ENCODE measurements at places on chromosomes 12 and 14.

GRCh38 chr14:70525691-70526090, 9.1 kb downstream of the ADAM20 start:
- no peak for DNase-seq

- peak; percentile 30 for DNase-seq
These were observed 13.9 kb upstream of the EGLN3 start for GRCh38 chr14:33964599-33965317.

DNA sequence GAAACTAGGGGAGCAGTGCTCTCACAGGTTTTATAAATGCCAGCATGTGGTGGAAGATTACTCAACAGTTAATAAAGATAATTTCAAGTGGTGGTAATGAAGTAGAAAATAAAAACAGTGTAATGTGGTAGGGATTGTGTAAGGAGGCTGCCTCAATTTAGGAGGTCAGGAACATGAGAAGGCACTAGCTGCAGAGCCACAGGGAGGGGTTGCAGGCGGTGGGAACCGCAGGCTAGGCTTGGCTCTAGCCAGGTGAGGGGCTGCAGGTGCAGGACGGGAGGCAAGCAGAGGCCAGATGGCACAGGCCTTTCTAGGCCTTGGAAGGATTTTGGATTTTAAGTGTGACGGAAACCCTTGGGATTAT, 768 bp downstream of the METTL25 start:
- DNase-seq = no peak

- no peak for DNase-seq
These were observed 199.5 kb downstream of the ANO6 start for GRCh38 chr12:45415393-45415817.

- DNase-seq = no peak
These were observed 29.7 kb upstream of the CHST11 start for GRCh38 chr12:104426926-104427546.

GRCh38 chr12:19461999-19462398, 22.7 kb downstream of the AEBP2 start:
- DNase-seq = no peak

- no peak for DNase-seq
These were observed 392.7 kb downstream of the RPS29 start for GRCh38 chr14:49193332-49194065.

- DNase-seq = no peak
These were observed 30.4 kb upstream of the BCAT1 start for GRCh38 chr12:24979329-24979728.

All from HAP-1 (cell line).